ENCODE measurements at places on chromosomes 5 and 9. TPM values are rescaled to one million over a fixed set of nuclear protein-coding genes. Genes with fewer than 3 reads are reported as not detected.
A peak's percentile ranks its signal among the peaks of the same experiment; 100 is the strongest.

BRD8 gene
- total RNA-seq, result 32.9 TPM

PPP2CA gene
- 132 TPM for total RNA-seq

CNTNAP3B gene
- total RNA-seq, result 16.8 TPM

GRM6 gene
- total RNA-seq, result not detected

ADAMTSL2 gene
- total RNA-seq, result 90.2 TPM

PDE6A gene
- 0.06 TPM for total RNA-seq

GRCh38 chr5:5046680-5047502 lies 93.2 kb upstream of the ADAMTS16 start:
- no peak for DNase-seq

DNA sequence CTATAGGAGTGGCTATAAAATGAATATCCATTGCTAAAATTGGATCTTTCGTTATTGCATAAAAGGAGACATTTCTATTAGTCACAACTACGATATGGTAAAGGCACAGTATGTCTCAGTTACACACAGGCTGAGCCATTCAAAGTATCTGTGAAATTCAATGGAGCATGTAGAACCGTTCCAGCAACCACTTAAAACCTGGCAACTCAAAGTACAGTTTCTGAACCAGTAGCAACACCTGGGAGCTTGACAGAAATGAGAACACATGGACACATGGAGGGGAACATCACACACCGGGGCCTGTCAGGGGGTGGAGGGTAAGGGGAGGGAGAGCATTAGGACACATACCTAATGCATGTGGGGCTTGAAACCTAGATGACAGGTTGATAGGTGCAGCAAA lies 15.4 kb downstream of the POC5 start:
- DNase-seq, result no peak

- DNase-seq, result peak; percentile 61
These were observed at the start of gene MZB1 for GRCh38 chr5:139389701-139390638. Gene MZB1, minus strand, starts transcription at chr5:139389913. Its CDS starts 57 bp downstream, at chr5:139389856.

- DNase-seq, result no peak
These were observed 215.2 kb upstream of the SNX2 start for GRCh38 chr5:122559676-122560075.

DNA sequence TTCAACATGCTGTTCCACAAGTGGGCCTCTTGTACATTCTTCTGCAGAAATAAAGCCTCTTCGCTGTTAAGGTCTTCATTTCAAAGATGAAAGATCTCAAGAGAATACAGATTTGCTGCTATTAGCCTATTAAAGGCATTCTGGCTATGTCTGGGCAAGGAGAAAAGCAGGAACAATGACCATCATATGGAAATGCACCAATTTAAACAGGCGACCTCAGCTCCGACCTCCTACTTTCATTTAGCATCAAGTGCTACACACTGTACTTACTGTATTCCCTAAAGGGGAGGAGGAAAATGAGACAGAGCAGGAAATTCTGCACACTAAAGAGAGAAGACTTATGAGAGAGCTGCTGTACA lies 64.8 kb downstream of the HABP4 start:
- DNase-seq, result no peak

GRCh38 chr9:127705577-127706379 lies 1.0 kb upstream of the CFAP157 start:
- DNase-seq, result no peak

GRCh38 chr5:45109062-45109461 lies 300.3 kb downstream of the MRPS30 start:
- DNase-seq, result no peak

DNA sequence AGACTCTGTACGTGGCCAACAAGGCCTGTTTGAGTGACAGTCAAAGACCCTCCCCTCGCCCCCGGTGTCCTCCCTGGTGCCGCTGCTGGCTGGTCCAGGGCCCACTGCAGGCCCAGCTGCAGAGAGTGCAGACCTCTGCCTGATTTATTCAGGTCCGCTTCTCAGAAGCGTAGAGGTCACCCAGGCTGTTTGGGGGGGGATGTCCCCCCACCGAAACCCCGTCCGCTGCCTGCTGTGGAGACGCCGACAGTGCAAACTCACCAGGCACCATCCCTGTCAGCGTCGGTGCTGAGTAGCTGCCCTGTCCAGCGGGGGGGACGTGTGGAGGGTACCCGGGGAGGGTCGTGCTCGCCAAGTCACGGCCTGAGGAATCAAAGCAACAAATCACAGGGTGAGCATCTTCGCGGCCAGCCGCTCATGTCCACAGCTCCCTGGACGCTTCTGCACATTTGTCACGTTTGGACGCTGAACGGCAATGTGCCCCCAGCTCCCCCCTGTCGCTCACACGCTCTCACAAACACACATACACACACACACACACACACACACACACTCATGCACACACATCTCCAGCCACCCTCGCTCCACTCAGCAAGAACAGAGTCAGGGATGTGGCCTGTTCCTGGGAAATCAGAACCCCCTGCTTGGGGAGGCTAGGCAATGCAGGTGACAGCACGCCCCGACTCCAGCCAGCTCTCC lies 152.2 kb downstream of the PAX5 start:
- no peak for DNase-seq

GRCh38 chr9:107176436-107177151 lies 106.5 kb upstream of the RAD23B start:
- DNase-seq, result no peak

- no peak for DNase-seq
These were observed 247.5 kb upstream of the TUT7 start for GRCh38 chr9:86601697-86602096.

- no peak for DNase-seq
These were observed 114.3 kb downstream of the CRB2 start for GRCh38 chr9:123470121-123470782.

GRCh38 chr9:68798423-68798822 lies 93.4 kb downstream of the PIP5K1B start:
- no peak for DNase-seq

- DNase-seq, result peak; percentile 27
These were observed 17.5 kb upstream of the NREP start for GRCh38 chr5:111774525-111774924.

DNA sequence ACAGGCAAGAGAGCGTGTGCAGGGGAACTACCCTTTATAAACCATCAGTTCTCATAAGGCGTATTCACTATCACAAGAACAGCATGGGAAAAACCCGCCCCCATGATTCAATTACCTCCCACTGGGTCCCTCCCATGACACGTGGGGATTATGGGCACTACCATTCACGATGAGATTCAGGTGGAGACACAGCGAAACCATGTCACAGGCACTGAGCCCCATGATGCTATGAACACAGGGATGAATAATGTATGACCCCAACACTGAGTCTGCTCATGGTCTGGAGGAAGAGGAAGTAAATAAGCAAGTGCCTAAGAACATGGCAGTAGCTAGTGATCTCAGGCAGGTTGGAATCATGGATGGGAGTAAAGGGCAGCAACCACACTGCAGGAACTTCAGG lies 281.0 kb upstream of the ZNF462 start:
- no peak for DNase-seq

DNA sequence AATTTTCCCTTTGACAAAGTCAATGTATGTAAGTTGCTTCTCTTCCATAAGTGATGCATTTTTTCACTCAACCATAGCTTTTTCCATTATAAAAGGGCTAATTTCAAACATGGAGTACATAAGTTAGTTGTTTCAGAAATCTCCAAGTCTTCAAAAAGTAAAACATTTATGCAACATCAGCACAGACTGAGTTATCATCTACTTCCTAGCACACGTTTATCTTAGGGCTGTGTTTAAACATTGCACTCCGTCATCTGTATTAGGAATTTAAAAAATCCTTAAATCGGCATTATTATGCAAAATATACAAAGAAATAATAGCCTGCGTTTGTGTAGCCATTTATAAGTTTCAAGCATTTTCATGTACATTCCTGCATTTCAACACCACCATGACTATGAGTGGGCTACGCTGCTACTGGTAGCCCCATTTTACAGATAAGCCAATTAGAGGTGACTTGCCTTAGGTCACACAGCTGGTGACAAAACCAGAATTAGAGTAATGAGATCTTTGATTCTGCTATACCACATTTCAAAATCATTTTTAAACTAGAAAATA lies 43.4 kb downstream of the PTPN3 start:
- no peak for DNase-seq

- no peak for DNase-seq
These were observed 1.1 kb downstream of the LCN1 start for GRCh38 chr9:135522137-135522877.

- no peak for DNase-seq
These were observed 373.8 kb upstream of the KLF4 start for GRCh38 chr9:107863396-107863795.

DNA sequence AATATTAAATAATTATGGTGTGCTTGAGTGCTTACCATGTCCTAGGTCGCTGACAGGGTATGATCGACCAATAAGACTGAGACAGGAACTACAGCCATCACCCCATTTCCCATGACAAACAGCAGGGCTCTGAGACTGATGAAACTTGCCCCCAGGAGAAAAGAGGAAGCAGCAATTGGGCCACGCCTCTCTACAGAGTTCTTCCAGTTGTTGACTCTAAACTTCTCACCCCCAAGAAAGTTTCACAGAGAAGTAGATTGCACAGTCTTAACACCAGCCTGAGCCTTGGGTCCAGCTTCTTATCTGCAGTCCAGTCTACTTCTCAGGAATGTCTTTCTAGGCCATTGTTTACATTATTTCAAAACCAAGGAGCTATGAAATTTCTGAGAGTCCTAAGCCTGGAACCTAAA lies 182.2 kb upstream of the ANKRD55 start:
- peak; percentile 71 for DNase-seq

DNA sequence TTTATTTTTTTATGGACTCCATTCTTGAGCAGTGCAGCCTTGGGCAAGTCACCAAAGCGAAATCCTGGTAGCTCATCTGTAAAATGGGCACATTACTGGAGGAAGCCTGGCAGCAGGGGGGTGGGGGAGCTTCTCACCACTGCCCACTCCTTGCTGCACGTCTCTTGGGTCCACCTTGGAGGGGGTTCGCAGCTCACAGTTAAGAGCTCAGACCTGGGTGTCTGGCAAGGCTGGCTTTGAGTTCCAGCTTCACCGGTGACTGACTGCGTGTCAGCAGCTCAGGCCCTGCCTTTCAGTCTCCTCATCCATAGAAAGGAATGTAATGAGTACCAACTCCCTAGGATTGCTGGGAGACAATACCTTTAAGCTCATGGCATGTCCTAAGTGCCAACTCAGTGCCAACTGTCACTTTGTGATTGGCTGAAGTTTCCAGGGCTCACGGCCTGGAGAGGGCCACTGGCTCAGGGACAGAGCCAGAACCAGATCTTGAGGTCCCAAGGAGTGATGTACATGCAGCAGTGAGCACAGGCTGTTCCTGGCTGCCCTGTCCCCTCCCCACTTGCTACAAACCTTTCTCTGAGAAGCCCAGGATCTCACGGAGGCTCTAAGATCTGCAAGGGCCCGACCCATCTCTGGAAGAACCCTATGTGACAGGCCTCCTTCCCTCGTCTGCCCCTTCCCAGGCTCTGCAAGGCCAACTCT lies 72.9 kb downstream of the C9orf50 start:
- no peak for DNase-seq

- no peak for DNase-seq
These were observed 184.6 kb upstream of the DMAC1 start for GRCh38 chr9:7984203-7984602.

DNA sequence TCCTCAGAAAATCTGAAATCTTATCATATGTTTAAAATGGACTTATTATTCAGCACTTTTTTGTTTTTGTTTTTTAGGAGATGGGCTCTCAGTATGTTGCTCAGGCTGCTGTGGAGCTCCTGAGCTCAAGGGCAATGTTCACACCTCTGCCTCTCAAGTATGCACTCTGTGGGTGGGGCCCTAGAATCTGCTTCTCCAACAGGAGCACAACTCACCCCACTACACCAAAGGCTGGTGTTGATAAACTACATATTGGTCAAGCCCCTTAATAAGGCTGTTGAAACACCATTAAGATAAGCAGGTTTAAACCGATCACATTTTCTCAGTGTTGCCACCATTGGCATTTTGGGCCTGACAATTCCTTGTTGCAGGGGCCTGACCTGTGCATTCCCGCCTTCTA lies 131.6 kb downstream of the FANCC start:
- DNase-seq, result no peak

GRCh38 chr5:41542183-41542582 lies 31.8 kb upstream of the PLCXD3 start:
- DNase-seq, result peak; percentile 29

GRCh38 chr5:43638107-43638506 lies 35.1 kb downstream of the NNT start:
- DNase-seq, result no peak

DNA sequence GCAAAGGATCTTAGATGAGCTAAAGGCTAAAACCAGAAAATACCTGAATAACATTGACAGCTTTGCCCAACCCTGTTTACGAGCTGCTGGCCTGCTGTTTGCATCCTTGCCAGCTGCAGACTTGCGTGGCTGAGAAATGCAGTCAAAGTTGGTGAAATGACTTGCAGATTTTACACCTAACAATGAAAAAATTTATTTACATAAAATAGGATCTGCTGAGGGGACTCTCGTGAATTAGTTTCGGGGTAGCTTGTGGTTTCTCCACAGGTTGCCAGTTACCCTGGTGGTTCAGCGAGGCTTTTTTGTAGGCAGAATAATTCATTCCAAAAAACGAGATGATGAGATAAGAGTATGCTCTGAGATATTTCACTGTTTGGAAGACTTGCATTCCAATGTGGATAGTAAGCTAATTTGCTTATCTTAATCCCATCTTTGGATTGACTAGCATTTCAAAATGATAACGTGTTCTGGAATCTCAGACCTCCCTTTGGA lies 65.7 kb upstream of the FANCC start:
- DNase-seq, result no peak

DNA sequence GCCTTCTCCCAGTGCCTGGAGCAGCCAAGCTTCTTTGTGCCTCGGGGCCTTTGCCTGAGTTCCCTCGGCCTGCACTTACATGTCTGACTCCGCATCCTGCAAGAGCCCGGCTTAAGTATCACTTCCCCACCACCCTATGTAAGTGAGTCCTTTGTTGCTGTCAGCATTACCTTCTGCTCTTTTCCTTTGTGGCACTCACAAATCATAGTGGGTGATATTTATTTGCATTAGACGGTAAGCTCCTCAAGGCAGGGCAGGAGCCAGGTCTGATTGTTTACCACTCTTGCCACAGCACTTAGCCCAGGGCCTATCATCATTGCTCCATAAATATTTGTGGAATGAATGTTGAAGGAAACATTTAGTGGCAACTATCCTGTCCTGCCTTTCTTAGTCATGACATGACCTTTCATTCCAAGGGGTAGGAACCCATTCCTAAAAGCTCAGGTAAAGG lies 4.8 kb downstream of the GM2A start:
- DNase-seq, result peak; percentile 70

Data from right cardiac atrium (tissue), 5 donors.